ENCODE measurements at places on chromosomes 3 and 15.

- H3K4me3 ChIP-seq: no peak overlapping the region
- no peak overlapping the region for H3K27ac ChIP-seq
- H3K4me1 ChIP-seq: no peaks in the 10 kb centered on the region
- H3K36me3 ChIP-seq: peaks cover 24% of the 10 kb centered on the region
Observed at GRCh38 chr15:42721016-42721415, 15.9 kb downstream of the CDAN1 start.

DNA sequence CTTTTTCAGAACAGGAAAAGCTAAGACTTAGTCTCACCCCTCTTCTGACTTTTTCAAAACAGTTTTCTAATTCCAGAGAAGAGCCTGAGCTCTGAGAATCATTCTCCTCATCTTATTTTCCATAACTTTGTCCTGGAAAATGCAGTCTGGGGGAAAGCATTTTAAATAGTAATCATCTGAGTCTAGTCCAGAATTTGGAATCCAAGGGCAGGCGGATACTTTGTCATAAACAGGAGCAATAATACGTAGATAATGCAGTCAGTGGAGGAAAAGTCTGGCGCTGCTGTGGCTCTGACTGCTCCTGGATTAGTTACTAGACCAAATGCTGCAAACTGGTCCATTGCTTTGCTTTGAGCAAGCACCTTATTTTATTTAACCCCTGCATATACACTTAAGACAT is 285.0 kb downstream of the THSD4 start:
- H3K27ac ChIP-seq: no peak overlapping the region
- no peak for DNase-seq
- H3K36me3 ChIP-seq: no peaks in the 10 kb centered on the region
- no peaks in the 10 kb centered on the region for H3K27me3 ChIP-seq

- H3K4me3 ChIP-seq: no peak overlapping the region
- no peak for DNase-seq
- H3K4me1 ChIP-seq: no peaks in the 10 kb centered on the region
- no peaks in the 10 kb centered on the region for H3K27me3 ChIP-seq
Observed at GRCh38 chr3:123377243-123377740, 71.6 kb downstream of the ADCY5 start.

DNA sequence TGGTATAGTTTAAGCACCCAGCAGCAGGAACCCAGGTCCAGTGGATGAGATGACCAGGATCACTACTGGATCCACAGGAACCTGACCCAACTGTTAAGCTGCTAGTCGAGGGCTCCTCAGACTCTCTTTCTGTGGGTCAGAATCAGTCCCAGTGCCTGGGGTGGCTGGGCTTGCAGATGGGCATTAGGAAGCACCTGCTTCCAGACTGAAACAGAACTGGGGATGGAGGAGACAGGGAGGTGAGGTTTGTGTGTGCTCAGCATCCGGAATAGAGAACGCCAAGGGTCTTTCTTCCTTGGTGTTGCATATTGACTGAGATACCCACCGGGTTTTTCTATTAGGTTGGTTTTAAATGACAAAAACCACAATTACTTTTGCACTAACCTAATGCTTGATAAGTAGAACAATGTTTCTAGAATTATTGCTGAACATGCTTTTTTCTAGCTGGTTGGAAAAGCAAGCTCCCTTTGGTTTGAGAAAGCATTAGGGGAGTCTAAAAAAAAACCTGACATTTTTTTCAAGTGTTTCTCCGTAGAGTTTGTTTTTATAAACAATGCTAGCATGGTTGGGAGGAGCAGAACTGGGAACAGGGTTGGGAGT is 779 bp downstream of the ST3GAL6 start:
- no peak overlapping the region for H3K27ac ChIP-seq
- H3K4me1 ChIP-seq: no peaks in the 10 kb centered on the region
- DNase-seq: no peak
- H3K36me3 ChIP-seq: no peaks in the 10 kb centered on the region
- no peaks in the 10 kb centered on the region for H3K27me3 ChIP-seq

- DNase-seq: no peak
- no peak overlapping the region for H3K4me3 ChIP-seq
- H3K27ac ChIP-seq: no peak overlapping the region
Observed at GRCh38 chr3:195032955-195033354, 238.0 kb downstream of the XXYLT1 start.

GRCh38 chr3:82100378-82100777 is 338.9 kb upstream of the GBE1 start:
- DNase-seq: no peak
- no peak overlapping the region for H3K27ac ChIP-seq
- no peaks in the 10 kb centered on the region for H3K4me1 ChIP-seq
- H3K4me3 ChIP-seq: no peak overlapping the region

DNA sequence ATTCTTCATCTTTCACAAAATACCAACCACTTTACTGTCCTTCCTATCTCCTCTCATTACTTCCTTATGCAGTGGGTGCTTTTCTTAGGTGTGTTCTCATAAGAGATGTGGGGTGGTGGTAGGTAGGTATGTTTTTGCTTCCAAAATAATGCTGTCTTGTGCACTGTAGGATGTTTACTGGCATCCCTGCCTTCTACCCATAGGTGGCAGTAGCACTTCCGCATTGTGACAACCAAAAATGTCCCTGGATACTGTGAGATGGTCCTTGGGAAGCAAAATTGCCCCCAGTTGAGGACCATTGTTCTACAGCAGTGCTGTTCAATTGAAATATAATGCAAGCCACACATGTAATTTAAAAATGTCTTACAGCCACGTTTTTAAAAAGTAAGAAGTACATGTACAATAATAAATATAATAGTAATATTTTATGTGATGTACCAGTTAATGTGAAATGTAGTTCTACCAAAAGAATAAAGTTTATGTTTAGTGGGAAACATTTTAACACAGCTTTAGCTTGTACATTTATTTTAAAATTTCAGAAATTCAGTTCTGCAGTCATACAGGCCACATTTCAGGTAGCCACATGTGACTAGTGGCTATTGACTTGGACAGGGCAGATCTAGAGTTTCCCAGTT is 75.2 kb downstream of the NEO1 start:
- no peak for DNase-seq
- no peaks in the 10 kb centered on the region for H3K36me3 ChIP-seq
- no peak overlapping the region for H3K4me3 ChIP-seq
- H3K27me3 ChIP-seq: no peaks in the 10 kb centered on the region
- no peak overlapping the region for H3K27ac ChIP-seq

DNA sequence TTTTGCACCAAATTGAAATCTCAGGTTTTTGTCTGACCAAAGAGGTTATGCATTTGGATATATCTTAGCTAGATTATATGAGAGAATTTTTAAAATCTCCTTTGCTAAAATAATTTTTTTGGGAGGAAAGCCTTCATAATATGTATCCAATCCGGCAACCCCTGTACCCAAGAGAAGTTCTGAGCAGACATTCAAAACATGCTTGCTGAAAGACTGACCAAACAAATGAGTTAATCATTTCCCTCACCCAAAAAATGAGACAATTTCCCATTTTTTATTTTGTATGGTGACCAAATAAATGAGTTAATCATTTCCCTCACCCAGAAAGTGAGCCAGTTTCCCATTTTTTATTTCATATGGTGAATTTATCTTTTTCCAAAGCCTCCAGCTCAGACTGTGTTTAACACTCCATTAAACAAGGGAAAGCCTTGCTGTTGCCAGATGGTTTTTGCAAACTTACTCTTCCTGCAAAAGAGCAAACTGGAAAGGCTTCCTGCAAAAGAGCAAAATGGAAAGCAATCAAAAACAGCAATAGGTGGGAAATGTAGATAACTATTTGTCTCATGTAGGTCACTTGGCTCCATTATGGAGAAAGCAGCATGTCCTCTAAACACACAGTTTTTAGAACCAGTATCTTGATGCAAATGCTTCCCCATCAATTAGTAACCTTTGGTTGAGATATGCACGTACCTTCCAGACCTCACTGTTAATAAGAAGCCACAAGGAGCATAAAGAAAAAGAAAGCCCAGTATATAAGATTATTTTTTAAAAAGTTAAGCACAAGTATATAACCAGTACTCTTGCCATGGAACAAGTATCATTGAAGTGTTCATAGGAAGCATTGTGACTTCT is 78.4 kb upstream of the OSTN start:
- no peaks in the 10 kb centered on the region for H3K36me3 ChIP-seq
- H3K27ac ChIP-seq: no peak overlapping the region
- H3K4me3 ChIP-seq: no peak overlapping the region
- no peaks in the 10 kb centered on the region for H3K27me3 ChIP-seq
- H3K4me1 ChIP-seq: no peaks in the 10 kb centered on the region

GRCh38 chr15:81054236-81054635 is 53.5 kb downstream of the TLNRD1 start:
- H3K27ac ChIP-seq: no peak overlapping the region
- no peaks in the 10 kb centered on the region for H3K27me3 ChIP-seq
- no peaks in the 10 kb centered on the region for H3K36me3 ChIP-seq

DNA sequence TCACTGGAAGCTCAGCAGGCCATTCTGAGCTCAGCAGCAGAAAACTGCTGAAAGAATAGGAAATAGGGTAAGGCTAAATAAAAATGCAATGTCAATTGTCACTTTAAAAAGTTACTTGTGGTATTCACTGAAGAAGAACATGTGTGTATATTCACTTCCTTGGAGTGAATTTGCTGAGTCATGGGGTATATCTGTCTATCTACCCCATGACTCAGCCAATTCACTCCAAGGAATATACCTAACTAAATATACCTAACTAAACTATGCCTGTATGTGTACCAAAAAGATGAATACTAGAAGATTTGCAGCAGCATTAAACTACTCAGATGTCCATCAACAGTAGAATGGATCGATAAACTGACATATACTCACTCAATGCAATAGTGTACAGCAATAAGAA is 69.5 kb upstream of the KCNAB1 start:
- H3K4me3 ChIP-seq: no peak overlapping the region
- DNase-seq: no peak
- no peaks in the 10 kb centered on the region for H3K36me3 ChIP-seq
- H3K27me3 ChIP-seq: no peaks in the 10 kb centered on the region
- no peaks in the 10 kb centered on the region for H3K4me1 ChIP-seq
- no peak overlapping the region for H3K27ac ChIP-seq

GRCh38 chr3:62211675-62212429 is 161.5 kb downstream of the FEZF2 start:
- DNase-seq: no peak
- H3K27me3 ChIP-seq: no peaks in the 10 kb centered on the region
- H3K36me3 ChIP-seq: no peaks in the 10 kb centered on the region
- H3K27ac ChIP-seq: no peak overlapping the region

DNA sequence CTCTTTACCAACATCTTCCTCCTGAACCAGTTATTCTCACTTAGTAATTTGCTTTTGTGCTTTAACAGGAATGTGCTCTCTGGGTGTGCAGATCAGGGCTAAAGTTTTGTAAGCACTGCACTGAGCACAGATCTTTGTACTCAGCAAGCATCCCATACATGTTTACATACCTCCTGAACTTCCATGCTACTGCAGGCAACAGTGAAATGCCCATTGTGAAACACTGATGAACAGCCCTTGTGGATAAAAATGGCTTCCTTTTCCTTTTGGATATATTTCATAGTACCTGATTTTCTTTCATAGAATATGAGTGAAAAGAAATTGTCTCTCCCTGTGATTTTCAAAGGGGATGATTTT is 855.9 kb downstream of the MCTP2 start:
- H3K4me1 ChIP-seq: no peaks in the 10 kb centered on the region
- no peak overlapping the region for H3K4me3 ChIP-seq
- no peaks in the 10 kb centered on the region for H3K27me3 ChIP-seq

GRCh38 chr3:136545664-136546268 is 206.4 kb downstream of the STAG1 start:
- no peaks in the 10 kb centered on the region for H3K36me3 ChIP-seq
- no peaks in the 10 kb centered on the region for H3K27me3 ChIP-seq
- no peaks in the 10 kb centered on the region for H3K4me1 ChIP-seq
- no peak overlapping the region for H3K4me3 ChIP-seq
- DNase-seq: no peak

DNA sequence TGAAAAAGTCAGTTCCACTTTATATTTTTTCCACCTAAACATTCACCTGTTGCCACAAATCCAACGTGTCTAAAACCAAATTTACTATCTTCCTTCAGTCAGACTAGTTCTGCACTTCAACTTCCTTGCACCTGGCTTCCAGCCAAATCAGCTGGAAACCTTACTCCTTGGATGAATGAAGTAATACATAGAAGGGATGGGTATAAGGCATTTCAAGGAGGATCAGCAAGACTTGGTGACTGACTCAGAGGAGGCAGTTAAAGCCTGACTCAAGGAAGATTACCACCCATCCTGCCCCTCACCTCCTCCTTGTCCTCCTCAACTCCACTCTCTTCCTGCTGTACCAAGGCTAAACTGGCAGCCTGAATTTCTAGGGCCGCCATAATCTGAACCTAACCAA is 37.1 kb downstream of the QTRT2 start:
- no peak overlapping the region for H3K27ac ChIP-seq
- no peaks in the 10 kb centered on the region for H3K27me3 ChIP-seq
- H3K4me3 ChIP-seq: no peak overlapping the region
- no peaks in the 10 kb centered on the region for H3K36me3 ChIP-seq

GRCh38 chr15:100247228-100248225 is 94.2 kb downstream of the ADAMTS17 start:
- DNase-seq: no peak
- no peaks in the 10 kb centered on the region for H3K4me1 ChIP-seq
- H3K36me3 ChIP-seq: no peaks in the 10 kb centered on the region
- H3K27me3 ChIP-seq: no peaks in the 10 kb centered on the region

GRCh38 chr3:130465521-130465920 is 51.5 kb upstream of the COL6A6 start:
- H3K4me1 ChIP-seq: no peaks in the 10 kb centered on the region
- no peaks in the 10 kb centered on the region for H3K36me3 ChIP-seq
- no peaks in the 10 kb centered on the region for H3K27me3 ChIP-seq
- H3K27ac ChIP-seq: no peak overlapping the region
- H3K4me3 ChIP-seq: no peak overlapping the region

GRCh38 chr3:147311716-147312115 is 94.6 kb downstream of the ZIC4 start:
- H3K27me3 ChIP-seq: no peaks in the 10 kb centered on the region
- H3K27ac ChIP-seq: no peak overlapping the region
- no peak overlapping the region for H3K4me3 ChIP-seq
- no peaks in the 10 kb centered on the region for H3K4me1 ChIP-seq
- H3K36me3 ChIP-seq: no peaks in the 10 kb centered on the region

- H3K4me1 ChIP-seq: no peaks in the 10 kb centered on the region
- no peak overlapping the region for H3K27ac ChIP-seq
- H3K27me3 ChIP-seq: no peaks in the 10 kb centered on the region
- DNase-seq: no peak
Observed at GRCh38 chr3:126058666-126059065, 25.3 kb downstream of the SLC41A3 start.
